SW480 (cell line): ENCODE measurements at places on chromosomes 7 and 10.
A peak's percentile ranks its signal among the peaks of the same experiment; 100 is the strongest.

DNA sequence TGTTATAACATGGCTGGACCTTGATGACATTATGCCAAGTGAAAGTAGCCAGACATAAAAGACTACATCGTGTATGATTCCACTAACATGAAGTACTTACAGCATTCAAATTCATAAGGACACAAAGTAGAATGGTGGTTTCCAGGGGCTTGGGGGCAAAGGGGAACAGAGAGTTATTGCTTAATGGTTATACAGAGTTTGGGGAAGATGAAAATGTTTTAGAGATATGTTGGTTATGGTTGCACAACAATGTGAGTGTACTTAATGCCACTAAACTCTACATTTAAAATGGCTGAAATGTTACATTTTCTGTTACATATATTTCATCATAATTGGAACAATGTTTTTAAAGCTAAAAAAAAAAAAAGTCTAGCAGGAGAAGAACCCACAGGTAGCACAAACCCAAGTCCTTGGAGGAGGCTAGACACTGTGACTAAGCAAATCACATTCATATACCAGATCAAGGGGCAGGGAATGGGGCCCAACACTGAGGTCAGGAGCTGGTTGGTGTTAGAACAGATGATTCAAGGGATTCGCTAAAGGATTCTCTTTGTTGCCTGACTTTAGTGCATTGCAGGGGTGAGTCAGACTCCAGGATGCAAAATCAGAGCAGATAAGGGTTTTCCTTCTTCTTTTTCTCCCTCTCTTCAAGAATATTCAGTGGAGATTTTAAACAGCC is 25.1 kb upstream of the AOAH start:
- no peak for DNase-seq

GRCh38 chr10:12717981-12718707 is 283.4 kb downstream of the CCDC3 start:
- no peak for DNase-seq

- no peak for DNase-seq
Observed at GRCh38 chr7:151968357-151968756, 12.1 kb downstream of the GALNTL5 start.

GRCh38 chr10:61792097-61792716 is 109.3 kb upstream of the ARID5B start:
- no peak for DNase-seq

DNA sequence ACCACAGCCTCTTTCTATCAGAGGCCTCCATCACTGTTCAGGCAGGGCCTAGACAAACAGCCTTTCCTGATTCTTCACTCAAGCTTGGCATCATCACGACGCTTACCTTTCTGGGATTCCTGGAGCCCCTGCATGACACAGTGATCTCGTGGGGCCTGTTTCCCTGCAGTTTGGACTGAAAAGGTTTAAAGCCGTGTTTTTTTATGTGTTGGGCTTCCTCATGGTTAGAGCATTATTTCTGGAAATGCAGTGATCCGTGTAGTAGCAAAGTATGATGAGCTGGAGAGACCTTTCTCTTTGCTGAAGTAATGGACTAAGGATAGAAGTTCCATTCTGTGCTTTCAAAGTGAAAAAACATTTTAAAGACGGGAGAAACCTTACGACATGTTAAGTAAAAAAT is 169.1 kb downstream of the BMPER start:
- no peak for DNase-seq

DNA sequence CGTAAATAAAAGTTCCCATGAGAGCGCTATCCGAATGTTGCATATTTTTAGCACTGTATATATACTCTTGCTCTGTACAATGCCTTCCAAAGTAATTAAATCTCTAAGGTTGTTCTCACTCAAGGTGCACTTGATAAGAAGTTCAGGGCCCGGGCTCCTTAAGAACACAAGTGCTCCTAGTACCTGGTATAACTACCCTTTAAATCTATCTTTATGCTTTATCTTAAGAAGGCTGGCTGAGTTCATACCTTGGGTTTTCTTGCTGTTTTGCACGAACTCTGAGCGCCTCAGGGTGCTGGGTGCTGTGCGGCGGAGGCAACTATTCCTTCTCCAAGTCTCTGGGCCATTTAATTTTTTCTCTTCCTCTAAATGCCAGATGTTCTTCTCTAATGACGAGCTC is 80.4 kb downstream of the DNMBP start:
- no peak for DNase-seq

DNA sequence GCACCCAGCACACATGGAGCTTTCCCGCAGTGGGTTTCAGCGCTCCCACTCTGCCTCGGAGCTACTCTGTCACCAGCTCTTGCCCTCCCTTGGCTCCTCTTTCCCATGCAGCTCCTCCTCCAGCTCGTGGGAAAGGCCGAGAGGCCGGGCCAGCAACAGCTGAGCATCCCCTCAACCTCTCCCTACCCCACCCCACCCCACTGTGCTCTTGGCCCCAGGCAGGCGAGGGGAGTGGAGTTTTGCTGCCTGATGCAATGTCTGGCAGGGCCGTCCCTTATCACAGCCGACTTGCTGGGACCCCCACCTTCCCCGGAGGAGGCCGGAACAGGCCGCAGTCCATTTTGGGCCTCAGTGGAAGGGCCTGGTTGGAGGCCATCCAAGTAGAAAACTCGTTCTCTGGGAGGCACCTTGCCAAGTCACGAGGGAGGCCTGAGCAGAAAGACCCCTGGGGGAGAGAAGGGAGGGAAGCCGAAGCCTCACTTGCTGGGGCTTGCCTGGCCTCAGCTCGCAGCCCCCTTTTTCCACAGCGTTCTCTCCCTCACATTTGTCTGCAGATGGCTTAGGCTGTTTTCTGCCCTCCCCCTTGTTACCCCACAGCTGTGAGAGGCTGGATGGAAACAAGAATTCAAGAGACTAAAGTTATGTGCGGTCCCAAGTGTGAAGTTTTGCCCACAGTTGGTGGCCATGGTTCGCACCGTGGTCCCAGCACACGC is 35.3 kb downstream of the CHST3 start:
- no peak for DNase-seq

- no peak for DNase-seq
Observed at GRCh38 chr7:110964775-110965174, 126.2 kb upstream of the LRRN3 start.

- peak; percentile 23 for DNase-seq
Observed at GRCh38 chr7:155190688-155191087, 107.0 kb upstream of the INSIG1 start.

DNA sequence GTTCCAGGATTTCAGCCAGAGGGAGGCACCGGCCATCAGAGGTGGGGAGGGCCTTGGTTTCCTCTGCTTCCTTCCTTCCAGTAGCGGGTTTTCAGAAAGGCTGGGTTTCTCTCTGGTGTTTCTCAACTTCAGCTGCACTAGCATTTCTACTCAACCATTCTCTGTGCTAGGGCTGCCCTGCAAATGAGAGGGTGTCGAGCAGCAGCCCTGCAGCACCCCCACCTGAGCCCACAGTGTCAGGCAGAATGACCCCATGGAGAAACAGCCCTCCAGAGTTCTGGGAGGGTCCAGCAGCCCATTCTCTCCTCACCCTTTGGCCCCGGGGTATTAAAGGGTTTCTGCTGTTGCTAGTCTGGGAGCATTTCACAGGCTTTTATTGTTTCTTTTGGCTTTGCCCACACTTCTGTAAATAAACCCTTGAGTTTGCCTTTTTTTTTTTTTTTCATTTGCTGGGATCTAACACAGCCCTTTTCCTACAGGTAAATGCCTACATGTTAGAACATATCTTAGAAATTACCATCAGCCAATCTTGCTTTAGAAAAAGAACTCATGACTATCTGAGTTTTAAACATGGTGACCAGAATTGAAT is 151.5 kb upstream of the VIPR2 start:
- DNase-seq = peak; percentile 9

DNA sequence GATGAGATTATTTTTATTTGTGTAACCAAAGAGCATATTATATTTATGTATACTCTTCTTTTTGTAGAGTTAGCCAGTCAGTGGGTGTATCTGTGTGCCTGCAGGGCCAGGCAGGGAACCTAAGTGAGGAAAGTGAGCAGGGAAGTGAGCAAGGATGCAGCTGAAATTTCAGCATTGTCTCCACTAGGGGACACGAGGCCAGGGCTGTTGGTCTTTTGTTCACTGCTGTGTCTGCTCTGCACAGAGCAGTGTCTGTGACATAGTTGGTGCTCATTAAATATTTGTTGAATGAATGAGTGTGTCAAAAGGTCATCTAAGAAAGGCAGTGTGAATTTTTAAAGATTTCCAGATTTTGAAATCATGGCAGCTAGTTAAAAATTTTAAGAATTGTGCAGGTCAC is 51.8 kb downstream of the SUGCT start:
- DNase-seq = no peak

DNA sequence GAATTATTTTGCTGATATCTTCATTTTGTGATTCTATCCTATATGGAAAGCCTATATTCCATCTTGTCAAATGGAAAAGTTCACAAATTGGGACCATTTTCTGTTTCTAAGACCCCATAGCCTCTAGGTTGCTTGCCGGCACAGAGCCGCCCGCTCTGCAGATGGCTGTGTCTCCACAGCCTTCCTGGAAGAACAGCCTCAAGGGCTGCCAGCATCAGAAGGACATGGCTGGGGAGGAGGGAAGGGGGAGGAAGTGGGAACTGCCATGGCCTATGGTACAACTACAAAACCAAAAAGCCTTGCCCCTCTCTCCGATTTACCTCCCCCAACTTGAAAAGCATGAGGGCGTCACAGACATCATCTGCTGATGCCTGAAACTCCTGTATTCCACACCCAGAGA is 75.9 kb downstream of the LANCL2 start:
- DNase-seq = no peak
